NCI-H748 treated with DMSO at 0.1 percent for 48 hours (cell line): ENCODE measurements at places on chromosomes 2 and 18.
A peak's percentile ranks its signal among the peaks of the same experiment; 100 is the strongest.

GRCh38 chr2:16223841-16224177, 283.5 kb downstream of the MYCN start:
- no peak for DNase-seq

DNA sequence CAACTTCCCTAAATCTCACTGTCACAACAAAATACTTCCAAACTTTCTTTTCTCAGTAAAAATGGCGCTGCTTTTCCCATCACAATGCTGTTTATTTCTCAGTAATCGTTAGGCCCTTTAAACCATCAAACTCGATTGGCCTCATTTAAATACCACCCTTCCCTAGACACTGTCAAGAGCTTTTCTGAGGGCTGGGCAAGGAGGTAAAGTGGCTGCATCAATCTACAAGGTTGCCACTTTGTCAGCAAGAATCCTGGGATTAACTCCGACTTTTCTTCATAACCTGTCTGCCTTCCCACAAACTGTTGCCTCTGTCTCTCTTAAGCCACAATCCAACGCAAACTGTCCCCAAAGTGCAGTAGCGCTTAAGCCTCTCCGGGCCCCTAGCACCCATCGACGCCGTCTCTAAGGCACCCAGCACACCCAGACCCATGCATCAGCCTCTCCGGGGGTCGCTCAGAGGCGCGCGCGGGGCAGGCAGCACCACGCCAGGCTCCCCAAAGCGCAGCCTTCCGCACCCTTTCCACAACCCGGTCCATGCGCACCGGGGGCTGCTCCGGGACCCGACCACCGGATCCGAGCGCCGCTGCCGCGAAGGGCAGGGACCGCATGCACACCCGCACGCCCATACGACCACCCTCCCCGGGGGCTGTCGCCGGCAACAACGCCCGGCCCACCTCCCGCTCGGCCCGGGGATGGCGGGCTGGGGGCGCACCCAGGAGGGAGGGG, 683 bp downstream of the MBOAT2 start:
- peak; percentile 33 for DNase-seq

- DNase-seq: peak; percentile 83
Measured at GRCh38 chr2:206230060-206230762, 44.3 kb upstream of the ZDBF2 start.

GRCh38 chr2:237309011-237309410, 105.0 kb downstream of the COL6A3 start:
- no peak for DNase-seq

GRCh38 chr2:31205186-31205585, 12.1 kb downstream of the CAPN14 start:
- DNase-seq: no peak

DNA sequence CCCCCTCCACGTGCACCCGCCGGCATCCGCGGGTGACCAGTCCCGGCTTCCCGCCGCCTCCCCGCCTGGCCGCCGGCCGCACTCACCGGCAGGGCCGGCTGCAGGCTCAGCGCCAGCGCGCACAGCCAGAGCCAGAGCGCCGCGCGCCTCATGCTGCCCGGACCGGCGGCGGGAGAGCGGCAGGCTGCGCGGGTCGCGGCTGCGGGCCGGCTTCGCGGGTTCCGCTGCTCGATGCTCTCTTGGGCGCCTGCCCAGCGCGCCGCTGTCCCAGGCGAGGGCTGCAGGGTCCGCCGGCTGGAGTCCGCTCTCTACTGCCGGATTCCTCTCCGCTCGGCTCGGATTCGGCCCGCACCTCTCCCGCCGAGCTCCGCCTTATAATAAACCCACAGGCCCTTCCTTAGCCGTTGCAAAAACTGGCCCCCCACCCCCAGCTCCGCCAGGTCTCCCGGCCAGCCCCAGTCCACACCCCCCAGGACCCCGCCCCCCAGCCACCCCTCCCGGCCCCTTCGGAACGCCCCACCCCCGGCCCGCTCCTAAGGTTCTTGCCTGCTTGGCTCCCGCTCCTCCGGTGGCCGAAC, at the start of gene SDC1:
Gene SDC1, minus strand, starts transcription at position 415 of the 578 bp plus-strand sequence. Its CDS starts 263 bp downstream, at position 152.
- DNase-seq: peak; percentile 45

- no peak for DNase-seq
Measured at GRCh38 chr2:234001380-234002160, 48.9 kb upstream of the SPP2 start.

DNA sequence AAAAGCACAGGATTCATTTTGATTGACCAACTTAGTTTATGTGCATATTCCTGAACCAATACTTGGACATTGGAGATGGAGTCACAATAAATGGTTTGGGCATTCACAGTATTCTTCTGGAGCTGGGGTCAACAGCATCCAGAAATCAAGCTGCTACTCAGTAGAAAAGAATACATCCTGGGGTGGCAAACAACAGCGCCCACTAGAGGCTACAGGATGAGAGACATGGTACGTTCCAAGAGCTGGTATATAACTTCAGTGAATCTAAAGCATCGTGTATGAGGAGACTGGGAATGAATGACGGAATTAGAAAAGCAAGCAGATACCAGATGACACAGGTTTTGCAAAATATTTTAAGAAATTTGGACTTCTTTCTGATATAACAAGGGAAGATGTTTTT, 142.9 kb upstream of the FIGN start:
- peak; percentile 1 for DNase-seq

- no peak for DNase-seq
Measured at GRCh38 chr2:161384864-161385263, 31.2 kb upstream of the TBR1 start.

DNA sequence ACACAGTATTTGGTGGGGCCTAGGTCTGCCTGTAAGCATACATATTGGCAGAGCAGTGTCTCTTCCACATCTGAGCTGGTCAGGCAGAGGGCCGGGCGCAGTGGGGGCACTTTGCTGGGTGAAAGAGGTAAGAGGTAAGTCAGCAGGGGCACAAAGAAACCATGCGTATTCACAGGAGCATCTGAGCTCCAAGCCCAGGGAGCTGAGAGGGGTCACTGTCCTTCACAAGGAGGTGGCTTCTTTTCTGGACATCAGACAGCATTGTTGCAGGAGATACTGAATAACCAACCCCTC, 201.7 kb downstream of the AGAP1 start:
- DNase-seq: no peak

DNA sequence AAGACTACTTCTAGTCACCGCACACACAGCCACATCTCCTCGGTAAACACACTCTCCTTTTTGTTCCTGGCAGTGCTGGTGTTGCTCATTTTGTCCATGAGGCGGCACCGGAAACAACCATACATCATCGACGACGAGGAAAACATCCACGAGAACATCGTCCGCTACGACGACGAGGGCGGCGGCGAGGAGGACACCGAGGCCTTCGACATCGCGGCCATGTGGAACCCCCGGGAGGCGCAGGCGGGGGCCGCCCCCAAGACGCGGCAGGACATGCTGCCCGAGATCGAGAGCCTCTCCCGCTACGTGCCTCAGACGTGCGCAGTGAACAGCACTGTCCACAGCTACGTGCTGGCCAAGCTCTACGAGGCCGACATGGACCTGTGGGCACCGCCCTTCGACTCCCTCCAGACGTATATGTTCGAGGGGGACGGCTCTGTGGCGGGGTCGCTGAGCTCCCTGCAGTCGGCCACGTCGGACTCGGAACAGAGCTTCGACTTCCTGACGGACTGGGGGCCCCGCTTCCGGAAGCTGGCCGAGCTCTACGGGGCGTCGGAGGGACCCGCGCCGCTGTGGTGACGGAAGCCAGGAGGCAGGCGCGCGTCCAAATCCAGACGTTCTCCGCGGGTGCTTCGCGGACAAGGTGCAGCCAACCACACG, 221.0 kb downstream of the CDH20 start:
- DNase-seq: no peak

GRCh38 chr2:10046931-10047330, 3.6 kb downstream of the KLF11 start:
- no peak for DNase-seq

DNA sequence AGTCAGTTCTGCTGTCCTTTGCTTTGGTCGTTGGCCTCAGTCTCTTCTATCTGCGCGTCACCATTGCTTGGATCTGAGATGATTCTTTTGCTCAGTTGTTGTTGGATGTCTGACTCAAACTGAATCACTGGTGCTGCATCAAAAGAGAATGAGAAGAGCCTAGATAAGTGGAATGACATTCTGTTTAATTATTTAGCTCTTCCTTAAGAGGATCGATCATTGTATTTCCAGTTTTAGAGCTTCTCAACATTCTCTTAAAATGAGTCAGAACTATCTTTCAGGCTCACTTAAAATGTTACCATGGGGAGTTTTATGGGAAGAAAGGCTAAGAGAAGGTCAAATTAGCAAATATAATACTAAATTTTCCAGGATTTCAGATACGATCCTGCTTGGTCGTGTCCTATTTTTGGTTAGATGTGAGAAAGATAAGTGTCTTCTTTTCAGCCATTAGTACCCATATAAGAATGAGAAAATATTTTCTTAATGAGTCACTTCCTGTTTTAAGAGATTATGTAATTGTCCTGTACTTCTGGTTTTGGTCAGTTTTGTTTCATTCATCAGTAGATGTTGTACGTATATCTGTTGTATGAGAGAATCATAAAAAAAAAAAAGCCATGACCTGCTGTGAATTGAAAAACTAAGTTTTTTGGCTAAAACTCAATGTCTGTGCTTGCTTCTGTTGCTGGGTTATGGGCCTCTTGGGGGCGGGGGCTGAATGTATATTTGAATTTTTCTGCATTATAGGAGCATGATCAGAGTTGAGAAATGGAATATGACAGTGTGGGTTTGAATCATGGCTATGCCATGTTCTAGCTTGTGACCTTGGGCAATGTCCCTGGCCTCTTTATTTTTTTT, 31.6 kb upstream of the CASP10 start:
- no peak for DNase-seq

DNA sequence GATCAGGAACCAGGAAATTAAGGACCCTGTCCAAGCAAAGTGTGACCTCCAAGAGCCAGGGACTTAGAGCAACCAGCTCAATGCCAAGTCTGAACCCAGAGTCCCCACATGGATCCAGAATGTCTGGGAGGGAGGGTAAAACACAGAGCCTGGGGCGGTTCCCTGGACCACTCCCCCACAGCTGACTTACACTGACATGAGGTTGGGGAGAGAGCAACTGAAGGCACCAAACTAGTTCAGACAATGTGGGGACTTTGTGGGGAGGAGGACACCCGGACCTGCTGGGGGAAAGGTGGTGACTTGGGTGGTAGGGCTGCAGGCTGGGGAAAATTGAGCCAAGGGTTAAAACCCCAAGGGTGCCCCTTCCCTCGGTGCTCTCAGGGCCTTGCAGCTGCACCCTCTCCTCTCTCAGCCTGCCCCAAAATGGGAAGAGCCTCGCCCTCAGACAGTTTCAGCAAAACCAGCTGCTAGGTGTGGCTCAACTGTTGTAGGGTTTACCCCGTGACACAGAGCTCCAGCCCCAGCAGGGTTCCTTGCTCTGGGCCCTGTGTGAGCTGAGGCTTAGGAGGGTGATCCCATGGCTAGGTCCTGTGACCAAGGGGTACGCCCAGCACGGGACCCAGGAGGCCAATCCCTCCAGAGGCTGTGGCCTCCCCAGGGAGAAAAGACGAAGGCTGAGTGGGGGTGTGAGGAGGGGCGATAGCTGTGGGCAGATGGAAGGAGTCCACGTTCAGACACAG, 28.6 kb downstream of the MARCO start:
- DNase-seq: no peak

GRCh38 chr2:238967031-238967977, 119.4 kb downstream of the TWIST2 start:
- no peak for DNase-seq

DNA sequence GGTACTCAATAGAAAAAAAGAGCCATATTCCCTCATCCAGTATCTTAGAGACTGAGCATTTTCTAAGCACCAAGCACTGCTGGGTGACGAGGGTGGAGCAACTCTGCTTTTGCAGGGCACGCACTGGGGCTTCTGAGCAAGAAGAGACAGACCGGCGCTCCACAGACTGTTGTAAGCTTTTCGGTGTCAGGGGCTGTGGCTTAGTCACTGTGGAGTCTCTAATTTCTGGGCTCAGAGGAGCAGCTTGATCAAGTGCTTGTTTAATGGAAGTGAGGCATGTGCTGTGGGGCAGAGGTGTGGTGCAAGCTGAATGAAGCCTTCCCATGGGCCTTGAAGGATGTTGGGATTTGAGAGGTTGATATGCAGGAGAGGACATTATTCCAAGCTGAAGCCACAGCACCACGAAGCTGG, 227.1 kb downstream of the MYCN start:
- no peak for DNase-seq

GRCh38 chr2:15737314-15738224, 145.9 kb downstream of the DDX1 start:
- no peak for DNase-seq

GRCh38 chr2:9249020-9249800, 42.6 kb downstream of the ASAP2 start:
- no peak for DNase-seq

DNA sequence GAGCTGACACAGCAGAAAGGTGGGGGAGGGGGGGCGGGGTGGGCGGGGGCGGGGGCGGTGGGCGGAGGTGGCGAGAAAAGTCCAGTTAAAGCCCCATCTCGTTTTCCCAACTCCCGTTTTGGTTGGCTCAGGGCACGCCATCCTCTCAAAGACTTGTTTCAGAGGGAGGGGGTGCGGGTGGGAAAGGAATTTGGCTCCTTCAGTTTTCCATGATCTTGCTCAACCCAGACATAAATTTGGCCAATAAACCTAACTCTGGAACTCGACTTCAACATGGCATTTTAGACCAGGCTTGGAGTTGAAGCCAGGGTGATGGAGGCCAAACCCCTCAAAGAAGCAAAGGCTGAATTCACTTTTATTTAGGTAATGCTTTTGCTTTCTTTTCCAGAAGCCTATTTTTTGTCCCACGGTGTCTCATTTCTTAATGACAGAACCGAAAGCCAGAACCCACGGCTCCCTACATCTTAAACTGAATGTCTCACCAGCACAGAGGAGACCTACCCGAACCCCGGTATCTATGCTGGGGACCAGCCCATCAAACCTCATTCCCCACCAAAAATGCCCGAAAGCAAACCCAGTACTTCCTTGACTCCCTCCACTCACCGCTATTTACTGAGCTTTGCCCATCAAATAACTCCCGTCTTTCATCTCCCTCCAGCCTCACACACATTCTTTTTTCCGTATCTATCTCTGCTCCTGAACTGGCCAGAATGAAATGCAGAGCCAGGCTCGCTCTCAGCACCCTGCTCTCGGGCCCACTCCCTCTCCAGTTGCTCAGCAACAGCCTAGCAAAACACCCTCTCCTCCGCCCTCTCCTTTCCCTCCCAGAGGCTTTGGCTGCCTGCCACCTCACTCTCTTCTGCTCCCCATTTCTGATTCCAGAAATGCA, 4.3 kb downstream of the IGFBP5 start:
- peak; percentile 85 for DNase-seq

- DNase-seq: no peak
Measured at GRCh38 chr2:207472343-207473048, 57.3 kb upstream of the CREB1 start.

DNA sequence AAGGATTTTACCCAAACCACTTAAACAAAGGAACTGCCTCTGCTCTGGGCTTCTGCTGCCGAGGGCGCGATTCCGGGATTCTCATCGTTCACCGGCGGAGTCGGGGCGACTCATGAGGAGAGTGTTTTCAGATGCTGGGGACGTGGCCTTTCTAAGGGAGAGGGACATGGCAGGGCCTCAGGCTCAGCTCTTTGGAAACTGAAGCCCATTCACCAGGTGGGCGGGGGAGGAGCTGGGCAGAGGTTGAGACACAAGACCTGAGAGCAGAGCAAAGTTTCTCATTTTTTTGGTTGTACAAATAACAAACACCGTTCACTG, 29.8 kb downstream of the NFATC1 start:
- DNase-seq: no peak
